WTC11 (cell line): ENCODE measurements at places on chromosomes 16 and 17.

- DNase-seq, result no peak
These were observed 1.8 kb upstream of the NOTUM start for GRCh38 chr17:81962499-81963441.

DNA sequence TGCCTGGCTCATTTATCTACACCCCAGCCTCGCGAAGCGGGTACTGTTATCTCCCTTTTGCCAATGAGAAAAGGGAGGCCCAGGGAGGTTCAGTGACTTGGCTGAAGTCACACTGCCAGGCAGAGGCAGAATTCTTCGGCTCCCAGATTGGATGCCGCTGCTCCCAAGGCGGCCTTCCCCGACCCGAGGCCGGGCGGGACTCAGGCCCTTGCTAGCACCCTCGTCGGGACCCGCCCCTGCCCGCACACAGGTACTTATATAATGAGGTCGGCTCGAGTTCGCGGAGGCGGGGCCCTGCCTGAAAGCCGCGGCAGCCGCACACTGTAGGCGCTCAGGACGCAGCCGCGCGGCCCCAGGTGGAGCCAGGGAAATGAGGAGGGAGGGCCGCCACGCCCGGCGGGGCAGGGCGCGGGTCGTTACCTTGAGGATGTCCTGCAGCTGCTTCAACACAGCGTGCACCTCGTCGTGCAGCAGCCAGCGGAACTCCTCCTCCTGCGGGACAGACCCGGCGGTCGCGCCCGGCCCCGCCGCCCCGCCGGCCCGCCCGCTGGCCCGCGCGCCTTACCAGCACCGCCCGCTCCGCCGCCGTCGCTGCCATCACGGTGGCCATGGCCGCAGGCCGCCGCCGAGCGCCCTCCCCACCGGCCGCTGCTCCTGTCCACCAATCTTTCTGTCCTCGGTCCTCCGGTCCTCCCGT is at the start of gene ROGDI:
ROGDI (minus strand) TSS at position 672 of the 697 bp plus-strand sequence; CDS start at position 610, 62 bp downstream.
- peak; percentile 92 for DNase-seq

- no peak for DNase-seq
These were observed 5.5 kb upstream of the MAF start for GRCh38 chr16:79605999-79606398.

- no peak for DNase-seq
These were observed 1.1 kb downstream of the DCUN1D3 start for GRCh38 chr16:20899071-20899470.

GRCh38 chr17:69715656-69716055 is 301.2 kb downstream of the MAP2K6 start:
- DNase-seq, result no peak

DNA sequence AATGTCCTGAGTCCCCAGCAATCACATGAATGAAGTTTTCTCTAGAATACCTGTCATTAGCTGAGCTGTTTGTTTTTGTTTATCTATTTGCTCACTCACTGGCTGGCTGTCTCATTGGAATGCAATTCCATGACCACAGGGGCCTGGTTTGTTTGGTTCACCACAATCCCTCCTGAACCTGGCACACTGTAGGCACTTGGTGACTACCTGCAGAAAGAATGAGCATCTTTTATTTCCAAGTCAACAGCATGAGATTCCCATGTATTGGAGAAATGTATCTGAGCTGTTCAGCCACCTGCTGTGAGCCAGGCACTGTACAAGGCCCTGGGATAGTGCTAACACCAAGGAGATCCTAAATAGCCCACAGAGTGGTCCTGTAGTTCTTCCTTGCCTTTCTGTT is 345.1 kb downstream of the XYLT1 start:
- no peak for DNase-seq

- no peak for DNase-seq
These were observed 639.1 kb downstream of the MAF start for GRCh38 chr16:78961464-78961863.

GRCh38 chr16:75074920-75075687 is 41.5 kb downstream of the LDHD start:
- no peak for DNase-seq

- no peak for DNase-seq
These were observed 14.1 kb downstream of the AKAP1 start for GRCh38 chr17:57099165-57099564.

- no peak for DNase-seq
These were observed 8.8 kb downstream of the SNRNP25 start for GRCh38 chr16:62283-62967.

DNA sequence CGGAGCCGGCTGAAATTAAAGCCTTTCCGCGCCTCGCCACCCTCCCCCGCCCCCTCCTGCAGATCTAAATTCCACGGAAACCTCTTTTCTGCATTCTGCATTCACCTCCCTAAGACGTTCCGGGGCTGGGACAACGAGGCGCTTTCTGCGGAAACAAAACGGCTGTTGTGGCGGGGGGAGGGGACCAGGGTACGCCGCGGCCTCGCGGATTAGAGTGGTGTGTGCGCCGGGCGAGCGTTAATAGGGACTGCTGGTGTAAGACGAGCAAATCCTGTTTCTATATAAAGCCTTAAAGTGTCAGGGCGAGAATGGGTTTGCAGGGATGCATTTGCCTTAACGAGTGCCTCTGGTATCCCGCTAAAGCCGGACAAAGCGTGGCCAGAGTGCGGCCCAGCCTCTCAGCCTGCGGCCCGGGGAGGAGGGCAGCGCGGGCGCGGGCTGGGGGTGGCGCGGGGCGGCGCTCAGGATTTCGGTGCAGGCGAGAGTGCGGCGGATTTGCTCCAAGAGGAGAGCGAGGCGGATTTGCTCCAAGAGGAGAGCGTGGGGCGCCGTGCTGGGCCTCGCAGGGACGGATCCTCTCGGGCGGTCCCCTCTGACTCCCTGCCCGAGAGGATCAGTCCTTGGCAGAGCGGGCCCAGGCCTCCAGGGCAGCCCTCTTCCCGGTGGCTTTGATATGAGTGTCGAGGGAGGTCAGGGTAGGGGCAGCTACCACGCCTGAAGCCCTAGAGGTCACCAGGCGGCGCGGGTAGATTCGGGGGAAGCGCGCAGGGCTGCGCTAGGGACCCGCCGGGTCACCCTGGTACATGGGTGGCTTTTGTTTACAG is 5.1 kb downstream of the BAHCC1 start:
- peak; percentile 63 for DNase-seq

DNA sequence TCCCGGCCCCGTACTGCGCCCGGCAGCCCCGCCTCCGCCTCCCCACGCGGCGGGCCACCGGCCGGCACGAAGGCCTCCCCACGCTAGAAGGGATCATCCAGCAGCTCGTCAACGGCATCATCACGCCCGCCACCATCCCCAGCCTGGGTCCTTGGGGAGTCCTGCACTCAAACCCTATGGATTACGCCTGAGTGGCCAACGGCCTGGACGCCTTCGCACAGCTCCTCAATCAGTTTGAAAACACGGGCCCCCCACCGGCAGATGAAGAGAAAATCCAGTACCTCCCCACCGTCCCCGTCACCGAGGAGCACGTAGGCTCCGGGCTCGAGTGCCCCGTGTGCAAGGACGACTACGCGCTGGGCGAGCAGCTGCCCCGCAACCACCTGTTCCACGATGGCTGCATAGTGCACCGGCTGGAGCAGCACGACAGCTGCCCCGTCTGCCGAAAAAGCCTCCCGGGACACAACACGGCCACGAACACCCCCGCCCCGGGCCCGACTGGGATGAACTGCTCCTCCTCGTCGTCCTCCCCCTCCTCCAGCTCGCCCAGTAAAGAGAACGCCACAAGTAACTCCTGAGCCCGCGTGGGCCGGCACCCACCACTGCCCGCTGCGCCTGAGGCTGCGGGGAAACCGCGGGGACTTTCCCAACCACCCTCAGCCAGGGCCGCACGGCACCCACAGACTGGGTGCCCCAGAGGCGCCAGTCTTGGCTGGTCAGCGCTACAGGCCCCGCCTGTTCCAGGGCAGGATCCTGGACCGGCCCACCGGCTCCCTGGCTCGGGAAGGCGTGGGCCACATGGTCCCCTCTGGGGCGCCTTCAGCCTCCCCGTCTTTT is 39.0 kb upstream of the AKAP1 start:
- peak; percentile 36 for DNase-seq

- peak; percentile 96 for DNase-seq
These were observed 73.4 kb downstream of the ZNF778 start for GRCh38 chr16:89290887-89291286.

- no peak for DNase-seq
These were observed 47.8 kb downstream of the PDPK1 start for GRCh38 chr16:2585651-2586081.

DNA sequence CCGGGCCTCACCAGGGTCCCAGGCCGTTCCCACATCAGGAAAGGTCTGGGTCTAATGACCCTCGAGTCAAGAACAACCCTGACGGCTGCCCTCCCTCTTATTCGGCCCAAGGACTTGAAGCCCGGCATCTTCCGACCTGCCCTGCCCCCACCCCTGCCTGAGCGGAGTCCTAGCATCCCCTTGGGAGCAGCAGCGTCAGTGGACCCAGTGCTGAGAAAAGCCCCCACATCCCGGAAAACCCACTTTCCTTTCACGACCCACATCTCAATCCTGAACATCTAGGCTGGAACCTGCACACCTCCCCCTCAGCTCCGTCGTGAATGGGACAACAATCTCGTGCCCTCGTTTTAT is 769 bp downstream of the TMEM88 start:
- no peak for DNase-seq

- DNase-seq, result peak; percentile 96
These were observed 96.3 kb downstream of the RAB11FIP4 start for GRCh38 chr17:31487648-31488263.

- no peak for DNase-seq
These were observed 40.5 kb downstream of the ABCC12 start for GRCh38 chr16:48115299-48115698.

GRCh38 chr17:63881935-63882601 is at the start of gene GH2:
GH2 (minus strand) TSS chr17:63881944; CDS start chr17:63881801, 143 bp downstream.
- DNase-seq, result peak; percentile 86

- peak; percentile 71 for DNase-seq
These were observed 829 bp downstream of the PITPNM3 start for GRCh38 chr17:6555331-6556120.

DNA sequence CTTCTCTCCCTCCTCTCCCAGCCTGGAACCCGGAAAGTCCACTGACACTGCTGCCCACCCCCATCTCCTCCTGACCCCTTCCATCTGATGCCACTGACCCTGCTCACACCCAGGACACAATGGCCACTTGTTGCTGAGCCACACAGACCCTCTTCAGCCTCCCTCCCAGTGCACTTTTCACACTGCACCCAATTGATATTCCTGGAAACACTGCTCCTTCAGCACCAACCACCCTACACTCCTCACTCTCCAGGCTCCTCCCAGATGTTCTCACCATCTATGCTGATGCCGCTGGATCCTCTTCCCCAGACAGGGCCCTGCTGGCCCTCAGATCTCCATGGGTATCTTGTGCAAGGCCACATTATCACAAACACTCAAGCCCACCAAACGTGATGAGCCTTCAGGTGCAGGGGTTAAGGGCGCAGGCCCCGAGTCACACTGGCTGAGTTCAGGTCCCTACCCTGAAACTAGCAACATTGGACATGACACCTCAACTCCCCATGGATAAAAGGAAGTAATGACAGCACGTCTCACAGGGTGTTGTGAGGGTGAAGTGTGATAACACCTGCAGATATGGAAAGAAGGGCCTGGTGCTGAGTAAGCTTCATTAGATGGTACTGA is 238.1 kb downstream of the ZNF423 start:
- DNase-seq, result no peak

GRCh38 chr16:88077328-88078108 is 126.3 kb downstream of the BANP start:
- DNase-seq, result no peak

DNA sequence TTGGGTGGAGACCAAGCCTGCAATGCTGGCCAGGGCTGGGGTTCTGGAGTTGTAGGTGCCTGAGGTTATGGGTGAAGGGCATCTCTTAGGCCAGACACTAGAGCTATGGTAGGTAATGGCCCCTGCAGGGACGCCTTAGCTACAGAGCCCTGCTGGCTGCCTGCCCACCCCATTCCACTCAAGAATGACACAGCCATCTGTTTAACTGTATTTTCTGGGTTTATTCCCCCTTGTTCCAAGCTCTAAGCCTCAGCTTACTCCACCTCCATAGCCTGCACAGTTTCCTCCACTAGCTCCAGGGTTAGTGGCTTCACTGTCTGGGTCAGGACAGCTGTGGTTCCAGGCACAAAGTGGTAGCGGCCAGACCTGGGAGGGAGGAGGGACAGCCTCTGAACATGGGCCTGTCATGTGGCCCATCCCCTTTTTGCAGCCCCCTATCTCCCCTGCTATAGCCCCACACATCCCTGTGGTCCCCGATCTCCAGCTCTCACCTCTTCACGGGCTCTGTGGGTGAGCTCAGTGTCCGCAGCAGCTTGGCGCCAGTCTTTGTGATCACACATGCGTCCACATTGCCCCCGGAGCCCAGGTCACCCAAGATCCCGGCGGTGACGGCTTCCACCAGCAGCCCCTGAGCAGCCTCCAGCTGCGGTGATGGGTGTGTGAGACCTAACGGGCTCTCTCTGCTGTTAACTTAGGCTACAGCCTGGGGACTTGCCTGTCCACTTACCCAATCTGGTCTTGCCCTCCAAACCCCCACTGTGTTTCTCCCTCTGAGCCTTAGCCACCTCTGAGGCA is 2.1 kb downstream of the PSMB10 start:
- DNase-seq, result no peak

- no peak for DNase-seq
These were observed 192.3 kb upstream of the FOXF1 start for GRCh38 chr16:86317813-86318650.

DNA sequence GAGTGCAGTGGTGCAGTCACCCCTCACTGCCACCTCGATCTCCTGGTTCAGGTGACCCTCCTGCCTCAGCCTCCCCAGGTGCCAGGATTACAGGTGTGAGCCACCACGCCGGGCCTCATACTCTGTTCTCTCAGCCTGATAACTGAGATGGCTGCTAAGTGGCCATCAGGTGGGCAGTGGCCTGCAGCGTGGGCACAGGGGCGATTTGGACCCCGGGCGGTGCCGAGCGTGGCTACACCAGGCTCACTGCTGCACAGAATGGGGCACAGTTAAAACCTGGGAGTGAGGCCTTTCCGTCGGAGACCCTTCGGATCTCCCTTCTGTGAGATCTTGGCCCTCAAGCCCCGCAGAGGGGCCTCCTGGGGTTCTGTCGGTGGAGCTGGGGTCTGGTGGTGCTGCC is 11.5 kb downstream of the CACNA1H start:
- no peak for DNase-seq

DNA sequence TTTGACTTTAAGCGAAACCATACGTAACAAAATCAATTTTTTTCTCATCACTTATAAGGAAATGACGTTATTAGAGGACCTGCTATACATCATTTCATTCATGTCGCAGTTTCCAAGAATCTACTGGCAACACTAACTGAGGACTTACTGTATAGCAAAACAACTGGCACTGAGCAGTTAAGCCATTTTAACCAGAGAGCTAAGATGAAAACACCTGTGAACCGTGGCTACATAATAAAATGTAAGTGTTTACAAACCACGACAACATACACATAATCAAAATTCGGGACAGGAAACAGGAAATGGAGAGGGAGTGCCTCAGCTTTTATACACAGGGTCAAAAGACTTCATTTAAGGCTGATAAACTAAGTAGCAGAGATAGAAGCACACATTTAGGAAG is 29.5 kb downstream of the METTL16 start:
- DNase-seq, result no peak

GRCh38 chr17:79622776-79623175 is 11.9 kb upstream of the RBFOX3 start:
- peak; percentile 2 for DNase-seq

DNA sequence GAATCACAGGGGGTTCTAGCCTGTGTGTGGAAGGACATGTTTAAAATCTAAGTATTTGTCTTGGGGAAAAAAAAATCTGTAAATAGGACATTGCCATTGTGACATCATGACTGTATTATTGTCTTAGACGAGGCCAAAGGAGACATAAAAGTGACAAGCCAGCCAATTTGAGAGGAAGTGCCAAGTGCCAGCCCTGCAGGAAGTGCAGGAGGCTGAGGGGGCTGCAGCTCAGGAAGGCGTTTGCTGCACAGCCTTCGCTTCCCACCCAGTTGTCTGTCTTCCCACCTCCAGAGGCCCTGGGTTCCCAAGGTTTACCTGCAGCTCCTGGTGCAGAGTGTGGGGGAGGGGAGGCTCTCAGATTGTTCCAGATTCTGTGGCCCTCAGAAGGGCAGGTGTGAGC is 1.3 kb downstream of the ADCY7 start:
- DNase-seq, result no peak
